ENCODE measurements at places on chromosomes 11 and 22.
A peak's percentile ranks its signal among the peaks of the same experiment; 100 is the strongest.

DNA sequence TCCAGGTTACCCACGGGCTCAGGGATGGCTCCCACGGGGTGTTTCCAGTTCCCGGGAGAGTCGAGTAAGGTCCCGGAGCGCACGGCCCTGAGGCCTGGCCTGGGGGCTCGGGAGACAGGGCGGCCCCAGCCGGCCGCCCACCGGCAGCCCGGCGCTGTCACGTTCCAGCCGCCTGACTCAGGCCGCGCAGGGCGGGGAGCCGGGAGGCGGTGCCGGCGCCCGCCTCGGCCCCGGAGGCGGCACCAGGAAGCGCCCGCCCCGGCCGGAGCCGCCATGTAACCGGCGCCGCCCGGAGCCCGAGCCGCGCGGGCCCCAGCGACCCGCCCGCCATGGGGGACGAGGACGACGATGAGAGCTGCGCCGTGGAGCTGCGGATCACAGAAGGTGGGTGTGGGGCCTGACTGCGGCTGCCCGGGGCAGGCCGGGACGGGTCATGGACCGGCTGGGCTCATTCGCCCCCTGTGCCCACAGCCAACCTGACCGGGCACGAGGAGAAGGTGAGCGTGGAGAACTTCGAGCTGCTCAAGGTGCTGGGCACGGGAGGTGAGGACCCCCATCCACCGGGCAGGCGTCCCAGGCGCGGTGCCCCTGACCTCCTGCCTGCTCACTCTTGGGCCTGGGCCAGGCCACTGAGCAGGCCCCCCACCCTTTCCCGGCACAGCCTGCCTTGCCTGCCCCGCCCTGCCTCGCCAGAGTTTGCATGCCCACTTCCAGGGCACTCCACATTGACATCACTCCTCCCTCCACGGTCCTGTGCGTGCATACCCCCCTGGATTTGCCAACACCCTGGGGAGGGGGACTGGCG lies at the start of gene RPS6KA4:
Gene RPS6KA4 (plus strand): TSS at position 256 of the 805 bp plus-strand sequence. CDS start 74 bp downstream, at position 330.
- peak; percentile 79 for DNase-seq

DNA sequence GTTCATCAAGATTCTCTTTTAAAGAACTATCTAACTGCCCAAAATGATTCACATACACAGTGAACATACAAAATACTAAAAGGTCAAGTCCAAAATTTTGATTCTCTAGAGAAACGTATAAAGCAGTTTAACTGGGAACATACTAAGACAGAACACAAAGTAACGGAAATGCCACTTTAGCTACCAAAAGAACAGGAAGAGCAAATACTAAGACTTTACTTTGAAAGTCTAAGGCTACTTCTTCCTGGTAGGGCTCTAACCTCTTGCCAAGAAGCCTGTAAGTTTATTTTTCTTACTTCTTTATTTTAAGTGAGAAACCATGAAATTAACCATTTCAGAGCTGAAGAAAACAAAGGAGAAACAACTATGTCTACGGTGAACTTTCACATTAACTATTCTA lies 6.2 kb downstream of the PICALM start:
- no peak for DNase-seq

DNA sequence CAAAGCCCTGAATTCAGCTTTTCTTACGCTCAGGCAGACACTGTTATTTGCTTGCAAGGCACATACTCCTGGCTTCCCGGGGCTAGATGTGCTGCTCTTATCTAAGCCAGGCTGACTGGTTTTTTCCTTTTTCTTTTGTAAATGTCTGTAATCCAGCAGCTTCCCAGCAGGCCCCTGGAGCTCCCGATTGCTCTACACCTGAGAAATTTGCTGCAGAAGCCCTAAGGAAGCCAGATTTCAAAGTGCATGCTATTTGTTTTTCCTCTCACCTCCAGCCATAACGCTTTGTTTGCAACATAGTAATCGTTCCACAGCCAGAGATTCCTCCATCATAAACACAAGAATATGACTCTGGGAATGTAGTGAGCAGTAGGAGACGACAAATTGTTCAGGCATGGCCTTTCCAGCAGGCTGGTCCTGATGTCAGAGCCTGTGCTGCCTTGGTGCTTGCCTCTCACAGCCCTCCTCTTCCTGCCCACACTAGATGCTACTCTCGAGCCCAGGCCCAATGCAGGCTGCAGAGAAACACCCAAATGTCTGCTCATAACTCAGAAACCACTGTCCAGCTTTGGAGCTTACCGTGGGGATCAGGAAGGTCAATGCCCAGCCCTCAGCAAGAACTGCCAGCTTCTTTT lies 54.7 kb upstream of the SLC6A5 start:
- DNase-seq, result peak; percentile 73

GRCh38 chr11:69309631-69310280 lies 15.8 kb downstream of the MYEOV start:
- no peak for DNase-seq

DNA sequence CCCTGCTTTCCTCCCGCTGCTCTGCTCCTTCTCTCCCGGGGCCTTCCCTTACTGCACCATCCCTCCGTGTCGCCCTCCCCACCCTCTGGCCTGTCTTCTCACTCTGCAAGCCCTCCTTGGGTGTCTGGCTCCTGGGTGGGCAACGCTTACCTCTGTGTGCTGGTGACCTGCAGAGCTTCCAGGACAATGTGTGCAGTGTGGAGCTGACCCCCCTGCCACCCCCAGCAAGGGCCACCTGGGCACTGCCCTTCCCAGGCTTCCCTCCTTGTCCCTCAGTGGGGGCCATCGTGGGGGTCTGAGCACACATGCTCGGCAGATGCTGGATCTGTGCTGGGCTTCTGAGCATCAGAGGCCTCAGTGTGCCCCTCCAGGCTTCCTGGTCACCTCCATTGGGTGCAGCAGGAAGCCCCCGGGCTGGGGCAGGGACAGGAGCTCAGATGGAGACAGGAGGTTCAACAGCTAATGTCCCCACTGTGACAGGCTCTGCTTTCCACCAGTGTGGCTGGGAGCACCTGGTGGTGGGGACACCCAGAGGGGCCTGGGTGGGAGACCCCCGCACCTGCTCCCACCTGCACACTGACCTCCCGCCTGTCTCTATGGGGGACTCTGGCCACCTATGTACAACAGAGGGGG lies 7.8 kb upstream of the BRSK2 start:
- DNase-seq, result no peak

DNA sequence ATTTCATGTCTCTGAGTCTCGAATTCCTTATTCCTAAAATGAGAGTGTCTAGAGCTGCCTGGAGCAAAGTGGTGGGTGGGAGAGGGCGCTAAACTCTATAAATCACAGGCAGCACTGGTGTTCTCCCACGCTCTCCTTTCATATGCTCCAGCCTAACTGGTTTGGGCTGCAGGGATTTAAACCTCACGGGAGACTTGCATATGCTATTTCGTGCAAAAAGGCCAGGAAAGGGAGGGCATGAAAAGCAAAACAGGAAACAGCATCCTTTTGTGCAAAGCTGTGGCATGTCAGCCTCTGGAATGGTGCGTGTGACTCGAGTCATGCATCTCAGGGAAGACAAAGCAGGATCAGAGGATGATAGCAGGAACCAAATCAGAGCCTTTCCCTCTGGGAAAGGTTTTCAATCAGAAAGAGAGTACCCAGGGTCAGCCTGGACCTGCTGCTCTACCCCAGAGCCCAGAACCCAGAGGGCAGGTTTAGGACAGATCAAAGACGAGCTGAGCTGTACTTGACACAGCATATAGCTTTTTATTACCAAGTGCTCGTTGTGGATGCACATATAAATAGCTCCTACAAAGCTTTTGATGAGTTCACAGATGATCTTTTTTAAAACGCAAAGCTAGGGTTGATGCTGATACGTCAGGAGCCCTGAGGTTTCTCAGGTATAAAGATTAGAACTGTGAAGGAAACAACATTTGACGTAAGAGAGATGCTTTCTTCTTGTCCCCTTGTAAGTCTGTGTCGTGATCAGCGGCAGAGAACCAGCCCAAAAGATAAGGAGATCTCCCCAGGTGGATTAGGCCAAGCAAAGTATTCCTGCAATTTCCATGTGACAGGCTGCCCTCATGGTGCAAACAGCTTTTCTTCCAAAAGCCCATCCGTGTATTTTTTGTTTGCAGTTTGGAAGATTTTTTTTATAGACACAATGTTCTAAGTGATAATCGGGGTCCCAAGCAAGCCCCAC lies 46.2 kb upstream of the YWHAH start:
- no peak for DNase-seq

DNA sequence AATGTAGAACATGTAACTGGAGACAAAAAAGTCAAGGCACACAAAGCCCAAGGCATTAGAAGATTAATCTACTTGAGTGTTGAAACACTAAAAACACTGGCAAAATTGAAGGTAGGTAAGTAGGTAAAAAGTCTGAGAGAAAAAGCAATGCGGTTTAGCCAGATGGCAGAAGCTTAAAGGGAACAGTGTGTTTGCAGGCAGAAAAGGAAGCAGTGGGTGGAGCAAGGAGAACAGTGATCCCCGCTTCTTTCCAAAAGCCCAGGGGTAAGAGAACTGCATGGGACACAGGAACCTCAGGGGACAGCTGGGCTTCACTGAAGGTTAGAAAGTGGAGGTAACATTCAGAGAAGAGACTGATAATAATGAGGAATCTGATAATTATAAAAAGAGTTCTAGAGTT lies 16.0 kb downstream of the MRE11 start:
- no peak for DNase-seq

DNA sequence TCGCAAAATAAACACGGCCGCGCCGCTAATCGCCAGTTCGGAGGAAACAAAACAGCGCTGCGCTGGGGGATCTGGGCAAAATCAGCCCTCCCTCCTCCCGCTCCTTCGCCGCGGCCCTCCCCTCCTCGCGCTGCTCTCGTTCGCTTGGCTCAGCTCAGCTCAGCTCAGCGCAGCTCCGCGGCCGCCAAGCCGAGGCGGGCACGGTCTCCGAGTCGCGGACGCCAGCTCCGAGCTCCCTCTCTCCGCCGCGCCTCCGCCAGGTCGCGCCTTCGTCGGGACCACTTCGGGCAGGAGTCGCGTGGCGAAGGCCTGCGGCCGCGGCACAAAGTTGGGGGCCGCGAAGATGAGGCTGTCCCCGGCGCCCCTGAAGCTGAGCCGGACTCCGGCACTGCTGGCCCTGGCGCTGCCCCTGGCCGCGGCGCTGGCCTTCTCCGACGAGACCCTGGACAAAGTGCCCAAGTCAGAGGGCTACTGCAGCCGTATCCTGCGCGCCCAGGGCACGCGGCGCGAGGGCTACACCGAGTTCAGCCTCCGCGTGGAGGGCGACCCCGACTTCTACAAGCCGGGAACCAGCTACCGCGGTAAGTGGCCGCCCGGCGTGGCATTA lies at the start of gene SPON1:
Gene SPON1 (plus strand): TSS at position 162 of the 607 bp plus-strand sequence. CDS start 182 bp downstream, at position 344.
- DNase-seq, result peak; percentile 85

DNA sequence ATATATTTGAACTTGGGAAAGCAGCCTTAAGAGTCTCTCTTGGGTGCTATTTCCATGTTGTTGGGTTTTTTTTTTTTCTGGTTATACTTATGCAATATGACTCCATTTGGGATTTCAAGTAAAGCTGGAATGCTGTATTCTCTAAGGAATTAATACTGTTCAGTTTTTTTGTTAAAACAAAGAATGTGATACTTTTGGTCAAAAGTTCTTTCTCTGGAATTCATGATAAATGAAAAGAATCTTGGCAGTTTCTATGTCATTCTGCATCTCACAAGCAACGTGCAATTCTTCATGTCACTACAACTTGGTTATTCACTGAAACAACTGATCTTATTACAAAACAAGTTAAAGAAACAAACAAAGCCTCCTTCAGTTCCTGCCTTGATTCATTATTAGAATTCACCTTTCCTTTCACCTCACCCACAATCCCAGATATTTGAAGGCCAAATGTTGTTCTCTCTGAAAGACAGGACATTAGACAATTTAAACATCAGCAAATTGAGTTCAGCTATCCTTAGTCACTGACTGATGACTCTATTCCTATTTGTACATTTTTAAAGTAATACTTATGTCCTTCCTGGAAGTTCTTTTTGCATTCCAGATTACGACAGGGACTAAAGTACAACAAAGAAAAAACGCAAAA lies 176.2 kb downstream of the SBF2 start:
- no peak for DNase-seq
